Epithelial cell of prostate (primary cell): ENCODE measurements at places on chromosomes 1 and 21.

- no peak for DNase-seq
Observed at GRCh38 chr21:42392731-42393442, 3.0 kb downstream of the TMPRSS3 start.

GRCh38 chr1:59331686-59332620 is 35.1 kb downstream of the FGGY start:
- no peak for DNase-seq

DNA sequence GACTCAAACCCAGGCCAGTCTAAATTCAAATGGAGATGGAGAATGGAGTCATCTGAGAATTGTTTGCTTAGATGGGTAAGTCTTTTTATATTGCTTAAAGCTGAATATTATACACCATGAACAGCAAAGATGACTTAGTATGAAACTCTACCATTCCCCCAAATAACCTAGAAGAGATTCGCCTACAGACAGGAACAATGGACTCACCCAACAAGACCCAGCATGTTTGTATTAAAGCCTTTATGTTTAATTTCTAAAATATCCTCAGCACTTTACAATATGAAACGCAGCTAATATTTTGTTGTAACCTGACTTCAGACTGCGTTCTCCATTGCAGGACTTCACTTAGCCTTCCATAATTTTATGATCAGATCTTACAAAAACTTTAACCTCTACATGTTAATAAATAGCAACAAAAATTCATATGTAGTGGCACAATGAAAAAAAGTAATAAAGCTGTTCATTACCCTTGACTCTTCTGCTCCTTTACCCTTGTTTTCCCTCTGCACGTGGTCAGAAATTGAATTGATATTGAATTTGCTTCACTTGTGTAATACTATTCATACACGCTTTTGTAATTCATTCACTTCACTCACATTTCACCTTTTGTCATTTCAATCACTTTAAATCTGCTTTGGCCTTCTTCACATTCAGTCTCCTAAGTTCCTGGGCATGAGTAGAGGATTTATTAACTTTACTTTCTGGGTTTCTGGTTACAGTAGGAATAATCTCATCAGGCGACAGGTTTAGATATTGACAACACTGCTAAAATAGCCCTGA is 177.3 kb upstream of the PTBP2 start:
- no peak for DNase-seq

DNA sequence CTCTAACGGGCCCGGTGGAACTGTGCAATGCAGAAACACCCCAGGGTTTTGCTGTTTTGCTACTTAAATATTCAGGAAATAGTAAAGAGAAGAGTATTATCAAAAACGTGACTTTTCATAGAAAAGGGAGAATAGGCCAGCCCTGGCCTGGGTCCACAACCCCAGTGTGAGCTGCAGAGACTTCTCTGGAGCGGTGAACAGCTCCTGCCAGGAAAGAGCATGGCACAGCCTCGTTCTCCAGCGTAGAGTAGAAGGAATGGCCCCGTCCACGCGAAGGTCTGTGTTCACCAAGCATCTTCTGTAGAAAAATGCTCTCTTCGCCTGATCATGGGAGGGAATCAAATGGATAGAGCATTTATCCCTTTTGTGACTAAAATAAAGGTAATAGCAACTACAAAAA is 51.4 kb downstream of the PDE9A start:
- DNase-seq, result no peak

DNA sequence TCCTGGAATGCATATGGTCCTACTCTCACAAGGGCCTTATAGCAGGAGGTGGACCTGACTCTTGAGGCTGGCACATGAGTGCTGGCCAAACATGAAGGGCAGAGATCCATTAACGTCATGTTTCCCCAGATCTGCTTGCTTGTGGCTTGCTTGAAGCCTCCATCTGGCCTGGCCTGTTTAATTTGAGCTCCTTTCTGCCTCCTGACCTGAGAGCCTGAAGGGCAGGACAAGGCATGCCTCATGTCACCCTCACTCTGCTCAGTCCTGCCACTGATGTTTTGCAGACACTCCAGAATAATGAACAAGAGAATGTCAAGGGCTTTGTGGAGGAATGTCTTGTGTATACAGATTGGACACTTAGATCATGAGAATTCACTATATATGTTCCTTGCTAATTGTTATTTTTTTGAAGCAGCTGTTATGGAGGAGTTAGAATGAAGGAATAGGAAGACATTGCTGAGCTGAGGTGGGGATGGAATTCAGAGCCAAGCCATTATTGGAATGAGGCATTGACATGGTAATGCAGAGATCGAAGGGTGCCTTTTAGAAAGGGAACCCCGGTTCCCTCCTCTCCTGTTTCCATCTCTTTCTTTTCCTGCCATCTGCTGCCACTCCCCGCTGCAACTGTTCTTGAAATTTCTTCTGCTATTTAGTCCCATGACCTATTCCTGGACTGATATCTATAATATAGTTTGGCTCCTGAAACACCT is 457.0 kb upstream of the PROX1 start:
- no peak for DNase-seq

GRCh38 chr21:31992391-31992790 is 119.6 kb downstream of the HUNK start:
- DNase-seq, result no peak

DNA sequence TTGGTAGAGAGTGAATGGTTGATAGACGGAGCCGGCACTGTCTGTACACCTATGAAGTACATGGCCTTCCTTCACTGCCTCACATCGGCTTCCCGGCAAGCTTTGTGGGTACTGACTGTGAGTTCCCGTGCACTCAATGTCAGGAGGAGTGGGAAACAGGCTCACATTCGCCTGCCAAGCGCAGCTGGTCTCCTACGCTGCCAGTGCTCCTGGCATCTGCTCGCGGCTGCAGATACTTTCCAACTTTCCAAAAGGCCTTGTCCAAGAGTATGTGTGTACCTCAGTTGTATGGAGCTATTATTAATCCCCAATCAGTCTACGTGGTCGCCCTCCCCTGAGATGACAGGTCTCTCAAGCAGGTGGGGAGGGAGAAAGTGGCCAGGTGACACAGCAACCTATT is 180.8 kb downstream of the ZSCAN20 start:
- no peak for DNase-seq

DNA sequence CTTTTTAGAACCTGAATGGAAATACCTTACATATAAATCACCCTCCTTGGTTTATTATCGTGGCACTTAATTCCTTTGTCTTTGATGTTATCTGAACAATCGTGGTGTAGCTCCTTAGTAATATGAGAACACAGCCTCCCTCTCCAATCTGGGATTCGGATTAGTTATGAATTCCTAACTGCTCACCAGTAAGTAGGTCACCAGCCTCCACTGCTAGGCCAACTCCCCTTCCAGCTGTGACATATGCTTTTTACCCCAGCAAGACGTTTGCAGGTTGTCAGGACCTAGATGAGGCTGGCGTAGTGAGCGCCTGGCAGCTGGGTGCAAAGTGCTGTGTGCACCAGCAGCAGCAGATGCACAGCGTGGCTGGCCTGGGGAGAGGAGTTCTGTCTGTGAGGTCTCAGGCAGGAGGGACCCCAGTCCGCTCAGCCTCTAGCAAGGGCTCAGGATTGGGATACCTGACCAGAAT is 38.2 kb downstream of the NTPCR start:
- no peak for DNase-seq

DNA sequence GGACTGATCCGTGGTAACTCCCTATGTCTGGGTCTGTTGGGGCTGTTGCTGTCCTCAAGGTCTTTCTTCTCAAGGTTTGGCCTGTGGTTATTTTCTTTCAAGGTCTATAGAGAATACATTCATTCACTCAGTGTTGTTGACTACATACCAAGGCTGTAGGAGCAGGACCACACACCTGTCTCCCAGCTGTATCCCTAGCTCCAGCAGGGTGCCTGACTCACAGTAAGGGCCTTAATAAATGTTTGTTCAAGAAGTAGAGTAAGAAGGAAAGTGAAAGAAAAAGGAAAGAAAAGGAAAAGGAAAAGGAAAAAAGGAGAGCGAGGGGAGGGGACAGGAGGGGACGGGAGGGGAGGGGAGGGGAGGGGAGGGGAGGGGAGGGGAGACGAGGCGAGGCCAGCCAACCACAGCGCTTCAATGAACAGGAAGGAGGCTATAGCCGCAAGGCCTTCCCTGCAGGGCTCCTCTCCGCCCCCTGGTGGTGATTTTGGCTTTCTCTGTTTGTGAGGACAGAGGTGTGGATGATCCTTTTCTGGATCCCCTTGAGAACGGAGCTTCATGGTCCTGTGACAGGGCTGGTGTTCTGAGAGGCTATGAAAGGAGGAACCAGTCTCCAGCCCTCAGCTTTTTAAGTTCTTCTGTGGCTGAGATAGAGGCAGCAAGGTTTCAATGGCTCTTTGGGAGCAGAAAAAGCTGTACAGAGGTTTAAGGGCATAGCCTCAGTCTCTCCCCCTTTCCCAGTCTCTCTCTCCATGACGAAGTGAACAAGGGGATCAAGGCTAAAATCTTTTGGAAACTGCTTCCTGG is 30.6 kb upstream of the LCE5A start:
- DNase-seq, result no peak

GRCh38 chr1:159932296-159933285 is 7.3 kb upstream of the TAGLN2 start:
- no peak for DNase-seq

GRCh38 chr1:222616525-222616924 is 1.4 kb upstream of the MIA3 start:
- DNase-seq, result no peak

DNA sequence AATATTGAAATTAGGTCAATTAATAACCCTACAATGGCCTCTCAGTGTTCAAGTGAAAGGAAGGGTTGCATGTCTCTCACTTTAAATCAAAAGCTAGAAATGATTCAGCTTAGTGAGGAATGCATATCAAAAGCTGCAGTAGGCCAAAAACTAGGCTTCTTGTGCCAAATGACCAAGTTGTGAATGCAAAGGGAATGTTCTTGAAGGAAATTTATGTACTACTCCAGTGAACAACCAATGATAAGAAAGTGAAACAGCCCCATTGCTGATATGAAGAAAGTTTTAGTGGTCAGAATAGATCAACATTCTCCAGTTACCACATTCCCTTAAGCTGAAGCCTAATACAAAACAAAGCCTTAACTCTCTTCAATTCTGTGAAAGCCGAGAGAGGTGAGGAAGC is 10.0 kb downstream of the MAEL start:
- no peak for DNase-seq

DNA sequence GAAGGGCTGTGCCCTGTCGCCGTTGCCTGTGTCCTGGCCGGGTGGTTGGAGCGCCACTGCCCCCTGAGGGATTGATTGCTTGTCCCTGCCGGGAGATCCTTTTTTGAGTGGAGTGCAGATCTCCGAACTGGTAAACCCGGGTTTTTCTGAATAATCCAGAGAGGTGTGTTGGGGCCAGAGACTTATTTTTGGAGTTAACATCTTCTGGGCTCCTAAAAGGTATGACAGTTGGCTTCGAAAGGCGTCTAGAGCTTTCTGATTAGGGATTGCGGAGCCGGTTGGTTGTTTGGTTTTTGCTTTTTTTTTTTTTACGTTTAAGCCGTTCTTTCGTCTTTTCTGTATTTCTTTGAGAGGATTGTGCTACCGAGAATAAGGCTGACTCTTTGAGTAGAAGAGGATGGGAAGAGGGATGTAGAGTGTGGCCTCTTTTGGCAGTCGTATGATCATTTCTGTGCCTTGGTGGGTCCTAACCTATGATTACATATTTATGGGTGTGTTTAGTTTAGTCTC is 756 bp downstream of the RLF start:
- no peak for DNase-seq

GRCh38 chr1:245056913-245057312 is 97.9 kb upstream of the KIF26B start:
- DNase-seq, result no peak

GRCh38 chr1:54037476-54037875 is 15.5 kb downstream of the TMEM59 start:
- DNase-seq, result no peak

DNA sequence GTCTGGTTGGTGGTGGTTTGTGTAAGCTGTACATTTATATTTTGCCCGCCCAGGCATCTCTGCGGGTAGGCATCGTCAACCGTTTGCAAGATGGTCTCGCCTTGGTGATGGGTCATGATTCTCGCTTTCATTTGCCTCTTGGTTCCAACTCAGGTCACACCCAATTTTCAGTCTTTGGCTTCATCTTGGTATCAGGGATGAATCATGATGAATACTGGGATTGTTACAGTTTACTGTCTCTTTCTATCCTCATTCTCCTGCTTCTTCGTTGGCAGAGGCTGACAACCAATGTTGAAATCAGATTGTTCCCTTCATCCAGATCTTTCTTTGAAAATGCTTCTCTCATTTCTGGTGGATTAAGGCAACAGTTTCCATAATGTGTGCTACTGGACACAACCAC is 129.7 kb upstream of the KAZN start:
- no peak for DNase-seq

GRCh38 chr21:40386294-40386911 is 460.6 kb downstream of the DSCAM start:
- DNase-seq, result no peak

GRCh38 chr1:228293816-228294500 is 86.1 kb downstream of the OBSCN start:
- no peak for DNase-seq

GRCh38 chr1:53591924-53592323 is 132.7 kb downstream of the DMRTB1 start:
- no peak for DNase-seq

DNA sequence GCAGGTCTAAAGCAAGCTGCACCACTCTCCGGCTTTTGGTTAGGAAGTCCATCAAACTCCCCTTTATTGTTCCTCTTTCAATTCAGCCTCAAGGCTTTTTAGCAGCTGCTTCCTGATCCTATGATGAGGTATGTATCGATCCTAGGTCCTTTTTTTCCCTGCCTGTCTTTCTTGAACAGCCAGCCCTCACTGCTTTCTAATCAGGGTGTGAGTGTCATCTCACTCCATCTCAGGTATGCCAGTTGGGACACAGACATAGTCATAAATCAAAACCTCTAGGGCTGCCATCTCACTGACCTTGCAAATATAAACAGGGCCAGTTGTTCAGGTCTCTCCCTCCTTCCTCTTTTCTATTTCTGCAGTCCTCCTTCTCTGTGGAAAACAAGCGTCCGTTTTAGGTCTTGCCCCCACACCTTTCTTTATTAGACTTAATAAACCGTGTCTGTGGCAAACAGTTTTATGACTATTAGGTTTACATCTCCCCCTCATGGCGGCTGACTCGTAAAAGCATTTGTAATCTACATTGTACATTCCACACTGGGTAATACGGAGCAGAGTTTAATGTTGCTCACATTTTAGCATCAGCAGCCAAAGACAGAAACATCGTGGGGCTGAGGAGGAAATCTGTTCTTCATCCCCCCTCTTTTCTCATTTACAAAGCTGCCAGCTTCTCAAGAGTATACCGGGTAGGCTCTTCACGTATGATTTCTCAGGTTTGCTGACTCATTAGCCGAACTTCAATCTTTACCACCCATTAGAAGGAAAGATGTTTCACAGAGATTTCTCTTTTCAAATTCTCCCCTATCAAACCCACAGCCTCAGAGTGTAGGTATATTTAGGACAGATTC is 11.6 kb downstream of the STYXL2 start:
- no peak for DNase-seq
